ENCODE measurements at places on chromosomes 1 and 21.

GRCh38 chr1:101605878-101606277 is 369.1 kb downstream of the S1PR1 start:
- no peak for DNase-seq

GRCh38 chr1:165052936-165053335 is 303.6 kb downstream of the LMX1A start:
- DNase-seq: no peak

GRCh38 chr1:223219846-223220610 is 77.0 kb upstream of the TLR5 start:
- no peak for DNase-seq

- no peak for DNase-seq
Observed at GRCh38 chr1:9866836-9867235, 43.1 kb upstream of the CLSTN1 start.

- no peak for DNase-seq
Observed at GRCh38 chr1:224493269-224493668, 58.7 kb upstream of the WDR26 start.

DNA sequence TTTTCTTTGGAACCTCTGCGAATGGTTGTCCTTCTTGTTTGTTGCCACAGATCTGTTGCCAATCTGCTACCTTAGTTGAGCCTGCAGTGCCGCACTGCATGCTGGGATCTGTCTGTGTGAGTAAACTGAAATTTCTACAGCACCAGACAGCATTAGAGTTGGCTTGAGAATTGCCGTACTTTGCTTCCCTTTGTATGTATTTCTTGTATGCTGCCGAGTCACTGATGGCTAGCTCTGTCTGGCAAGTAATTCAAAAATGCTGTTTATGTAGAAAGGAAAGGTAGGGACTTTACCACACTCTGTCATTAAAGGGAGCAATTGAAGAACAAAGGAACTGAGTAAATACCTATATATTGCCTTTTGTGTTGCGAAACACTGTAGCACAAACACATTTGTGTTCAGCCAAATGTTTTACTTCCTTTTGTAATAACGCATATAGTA is 857.4 kb downstream of the USP25 start:
- peak; percentile 66 for DNase-seq

DNA sequence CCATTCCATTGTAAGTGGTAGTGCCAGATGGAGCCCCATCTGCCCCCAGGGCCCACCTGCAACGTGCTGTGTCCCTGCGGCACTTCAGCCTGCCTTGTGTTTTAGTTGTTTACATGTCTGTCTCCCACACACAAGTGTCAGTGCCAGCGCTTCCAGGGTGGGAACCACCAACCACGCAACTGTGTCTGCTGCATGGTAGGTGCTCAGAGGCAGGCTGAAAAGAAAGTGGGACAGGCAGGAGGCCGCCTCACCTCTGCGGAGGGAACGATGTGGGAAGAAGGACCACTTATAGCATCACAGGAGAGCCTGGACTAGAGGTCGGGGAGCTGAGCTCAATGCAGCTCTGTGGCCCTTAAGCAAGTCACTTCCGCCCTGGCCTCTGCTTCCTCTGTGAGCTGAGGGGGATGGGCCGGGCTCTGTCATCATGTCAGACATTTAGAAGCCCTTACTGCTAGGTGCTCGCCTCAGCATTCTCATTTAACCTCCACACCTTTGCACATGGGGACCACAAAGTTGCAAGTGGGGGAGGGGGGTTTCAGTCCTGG is 17.9 kb downstream of the SLC9A1 start:
- DNase-seq: peak; percentile 86

- DNase-seq: no peak
Observed at GRCh38 chr1:197916500-197916983, 630 bp upstream of the LHX9 start.

GRCh38 chr1:81317191-81317590 is 483.5 kb upstream of the ADGRL2 start:
- DNase-seq: no peak

GRCh38 chr1:200903793-200904192 is 9.1 kb downstream of the INAVA start:
- DNase-seq: no peak

DNA sequence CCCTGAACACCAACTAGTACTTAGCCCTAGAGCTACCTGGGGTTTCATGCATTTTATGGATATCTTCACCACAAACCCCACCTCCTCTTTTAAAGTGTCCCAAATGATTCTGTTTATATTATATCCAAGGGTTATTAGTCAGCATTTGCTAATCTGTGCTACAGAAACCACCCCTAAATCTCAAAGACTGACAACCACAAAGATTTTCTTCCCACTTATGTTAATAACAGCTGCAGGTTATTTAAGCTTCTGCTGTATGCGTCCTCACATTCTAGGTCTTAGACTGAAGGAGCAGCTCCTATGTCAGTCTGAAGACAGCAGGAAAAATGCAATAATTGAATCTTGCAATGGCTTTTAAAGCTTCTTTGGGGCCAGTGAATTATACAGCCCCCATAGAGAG is 11.2 kb upstream of the PHC2 start:
- no peak for DNase-seq

DNA sequence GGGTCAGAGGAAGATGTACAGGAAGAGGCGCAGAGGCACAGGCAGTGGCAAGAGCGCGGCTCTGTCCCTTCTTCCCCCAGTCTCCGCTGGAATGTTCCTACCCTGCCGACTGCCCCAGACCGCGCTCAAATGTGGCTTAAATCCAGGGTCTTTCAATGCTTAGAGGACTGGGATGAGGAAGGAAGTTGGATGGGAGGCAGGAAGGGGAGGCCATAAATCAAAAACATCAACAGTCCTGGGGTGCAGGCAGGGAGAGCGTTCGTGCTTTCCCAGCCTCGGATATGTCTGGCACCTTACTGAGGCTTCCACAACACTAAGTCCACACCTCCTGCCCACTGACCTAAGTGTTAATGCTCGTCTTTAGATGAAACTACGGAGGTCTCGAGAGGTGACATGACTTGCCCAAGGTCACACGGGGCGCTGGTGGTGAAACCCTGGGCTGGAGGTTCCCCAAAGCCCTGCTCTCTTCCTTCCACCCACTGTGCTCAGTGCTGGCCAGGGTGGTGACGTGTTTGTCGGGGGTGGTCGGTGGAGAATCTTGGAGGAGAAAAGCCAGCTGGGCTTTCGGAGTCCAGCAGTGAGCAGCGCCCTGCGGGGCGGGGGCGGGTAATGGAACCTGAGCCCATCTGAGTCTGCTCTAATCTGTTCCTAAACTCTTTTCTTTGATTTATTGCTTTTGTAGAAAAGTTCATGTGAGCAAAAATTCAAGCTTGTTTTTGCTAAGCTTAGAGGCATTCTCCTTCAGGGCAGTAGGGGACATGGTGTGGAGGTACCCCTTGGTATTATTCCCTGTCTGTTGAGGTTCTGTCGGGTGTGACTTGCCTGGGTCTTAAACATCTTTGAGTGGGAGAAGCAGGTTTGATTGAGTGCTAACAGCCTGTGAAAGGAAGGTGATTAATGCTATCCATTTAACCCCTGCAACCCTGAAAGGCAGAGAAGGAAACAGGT is 708 bp downstream of the CDA start:
- peak; percentile 80 for DNase-seq

DNA sequence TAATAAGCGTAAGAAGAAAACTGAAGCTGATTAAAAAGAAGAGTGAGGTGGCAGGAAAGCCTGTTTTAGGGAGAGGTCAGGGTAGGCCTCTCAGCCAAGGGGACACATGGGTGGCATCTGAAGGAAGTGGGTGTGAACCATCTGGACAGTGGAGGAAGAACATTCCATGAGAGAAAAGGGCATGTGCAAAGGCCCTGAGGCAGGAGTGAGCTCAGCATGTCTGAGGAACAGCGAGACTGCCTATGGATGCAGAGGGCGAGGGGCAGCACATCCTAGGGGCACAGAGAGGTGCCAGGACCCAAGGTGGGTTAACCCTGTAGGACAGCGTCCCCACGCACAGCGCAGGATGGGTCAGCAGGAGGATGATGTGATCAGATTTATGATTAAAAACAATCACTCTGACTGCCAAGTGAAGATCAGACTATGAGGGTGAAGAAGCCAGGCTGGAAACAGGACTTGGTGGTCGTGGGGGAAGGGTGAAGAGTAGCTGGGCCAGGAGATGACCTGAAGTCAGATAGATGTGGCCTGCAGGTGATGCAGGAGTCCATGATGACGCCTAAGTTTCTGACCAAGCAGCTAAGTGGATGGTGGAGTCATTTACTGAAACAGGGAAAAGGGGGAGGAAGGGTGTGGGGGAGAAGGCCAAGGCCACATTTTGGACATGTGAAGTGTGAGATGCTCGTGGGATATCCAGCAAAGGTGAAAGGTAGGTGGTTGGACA is 37.9 kb downstream of the PABPC4 start:
- DNase-seq: no peak

GRCh38 chr21:31599563-31599962 is 59.9 kb upstream of the SOD1 start:
- no peak for DNase-seq

DNA sequence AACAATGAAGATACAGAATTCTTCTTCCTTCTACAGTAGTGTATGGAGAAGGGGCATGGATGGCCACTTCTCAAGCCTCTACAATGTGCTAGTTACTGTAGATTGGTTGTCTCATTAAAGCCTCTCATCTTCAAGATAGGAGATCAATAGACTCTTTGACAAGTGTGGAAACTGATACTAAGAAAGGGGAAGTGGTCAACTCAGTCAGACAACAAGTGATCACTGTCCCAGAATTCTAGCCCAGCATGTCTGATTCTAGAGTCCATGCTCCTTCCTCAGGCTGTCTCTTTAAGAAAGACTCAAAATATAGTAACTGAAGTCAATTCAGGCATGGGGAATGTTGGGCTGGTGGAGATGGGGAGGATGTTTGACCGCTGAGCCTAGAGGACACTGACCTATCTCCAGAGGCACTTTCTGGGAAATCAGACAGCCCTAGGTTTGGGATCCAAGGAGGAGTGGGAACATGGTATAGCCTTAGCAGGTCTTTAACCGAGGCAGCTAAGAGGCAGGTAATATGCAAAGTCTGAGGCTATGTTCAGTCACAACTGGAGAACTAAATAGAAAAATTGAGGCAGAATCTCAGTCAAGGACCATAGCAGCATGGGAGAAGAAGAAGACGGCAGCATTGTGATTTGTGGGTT is 39.3 kb upstream of the EYA3 start:
- no peak for DNase-seq

DNA sequence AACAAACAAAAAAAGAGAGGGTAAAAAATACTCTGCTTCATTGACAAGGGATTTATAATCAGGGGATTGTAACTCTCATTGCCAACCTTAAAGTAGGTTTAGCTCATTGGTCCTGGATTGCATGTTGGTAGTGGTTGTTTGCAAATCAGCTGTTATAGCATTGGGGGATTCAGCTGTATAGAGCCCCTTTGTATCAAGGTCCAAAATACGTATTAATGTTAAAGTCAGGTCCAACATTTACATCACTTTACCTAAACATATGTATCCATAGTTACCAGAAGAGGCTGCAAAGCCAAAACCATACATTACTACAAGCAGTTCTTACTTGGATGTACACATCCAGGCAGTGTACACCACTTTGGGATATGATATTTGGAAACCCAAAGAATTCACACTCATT is 29.4 kb downstream of the RPS27 start:
- no peak for DNase-seq

DNA sequence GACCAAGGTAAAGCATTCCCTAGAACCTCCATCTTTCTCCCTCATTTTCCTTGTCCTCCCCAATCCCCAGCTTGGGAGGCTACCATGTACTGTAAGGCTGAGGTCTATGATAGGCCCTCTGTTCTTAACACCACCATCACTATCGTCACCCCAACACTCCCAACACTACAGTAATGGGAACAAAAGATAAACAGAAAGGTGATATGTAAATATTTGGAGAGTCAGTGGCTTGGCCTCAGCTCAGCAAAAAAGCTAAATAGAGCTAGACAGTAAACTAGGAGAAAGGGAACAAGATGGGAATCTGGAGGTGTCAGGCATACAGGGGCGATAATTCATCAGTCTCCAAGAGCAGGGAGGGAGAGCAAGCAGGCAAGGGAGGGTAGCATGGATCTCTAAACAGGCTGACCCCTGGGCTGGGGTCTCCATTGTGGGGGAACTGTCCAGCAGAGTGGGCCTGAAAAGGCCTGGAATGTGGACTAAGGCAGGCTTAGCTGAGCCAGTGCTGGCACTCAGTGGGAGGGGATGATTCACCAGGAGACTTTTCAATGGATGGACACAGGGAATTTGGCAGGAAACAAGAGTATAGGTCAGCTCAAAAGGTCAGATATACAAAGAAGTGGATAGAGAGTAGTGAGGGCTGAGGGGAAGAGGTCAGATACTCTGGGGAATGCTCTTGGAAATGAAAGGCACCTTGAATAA is 6.7 kb downstream of the WNT2B start:
- no peak for DNase-seq

DNA sequence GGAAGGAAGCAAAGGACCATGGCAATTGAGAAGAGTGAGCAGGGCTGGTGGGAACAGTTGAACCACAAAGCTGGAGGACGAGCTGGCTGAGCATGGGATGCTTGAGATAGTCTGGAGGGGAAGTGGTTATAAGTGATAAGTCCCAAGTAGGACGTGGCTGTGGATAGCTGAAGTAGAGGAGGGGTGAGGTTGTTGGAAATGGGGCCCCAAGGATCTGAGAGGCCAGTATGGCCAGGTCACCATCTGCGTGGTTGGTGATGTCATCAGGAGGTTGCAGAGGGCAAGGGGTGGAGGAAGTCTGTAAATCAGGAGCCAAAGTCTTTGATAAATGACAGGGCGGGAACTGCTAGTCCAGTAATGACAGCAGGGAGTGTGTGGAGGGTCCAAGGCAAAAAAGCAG is 11.0 kb upstream of the REN start:
- DNase-seq: no peak

- no peak for DNase-seq
Observed at GRCh38 chr1:109995536-109995935, 11.0 kb downstream of the AHCYL1 start.

DNA sequence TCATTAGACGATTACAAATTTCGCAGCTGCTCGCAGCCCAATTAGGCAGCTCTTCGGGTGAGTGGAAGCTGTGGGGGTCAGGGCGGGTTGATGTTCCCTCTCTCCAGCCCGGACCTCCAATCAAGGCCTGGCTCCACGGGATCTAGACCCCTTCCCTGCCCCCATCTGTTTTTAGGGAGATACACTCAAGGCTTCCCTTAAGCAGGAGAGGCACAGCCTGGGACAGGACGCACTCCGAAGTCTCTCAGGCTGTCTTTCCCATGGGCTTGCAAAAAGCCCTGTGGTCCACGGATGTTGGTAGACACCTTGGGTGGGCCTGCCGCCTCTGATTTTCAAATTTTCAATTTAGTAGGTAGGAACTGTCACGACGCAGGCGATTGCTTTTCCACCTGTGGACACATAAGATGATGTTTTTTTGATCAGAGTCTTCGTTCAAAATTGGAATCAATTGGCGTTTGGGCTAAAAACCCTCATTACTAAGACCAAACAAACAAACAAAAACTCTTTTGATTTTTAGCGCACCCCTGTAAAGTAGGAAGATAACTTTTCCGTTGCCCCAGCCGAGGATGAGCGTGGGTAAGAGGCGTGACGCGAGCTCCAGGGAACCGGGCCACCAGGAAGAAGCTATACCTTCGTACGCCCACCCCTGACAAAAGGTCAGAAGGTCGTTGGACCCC is 2.5 kb upstream of the LHX8 start:
- no peak for DNase-seq

DNA sequence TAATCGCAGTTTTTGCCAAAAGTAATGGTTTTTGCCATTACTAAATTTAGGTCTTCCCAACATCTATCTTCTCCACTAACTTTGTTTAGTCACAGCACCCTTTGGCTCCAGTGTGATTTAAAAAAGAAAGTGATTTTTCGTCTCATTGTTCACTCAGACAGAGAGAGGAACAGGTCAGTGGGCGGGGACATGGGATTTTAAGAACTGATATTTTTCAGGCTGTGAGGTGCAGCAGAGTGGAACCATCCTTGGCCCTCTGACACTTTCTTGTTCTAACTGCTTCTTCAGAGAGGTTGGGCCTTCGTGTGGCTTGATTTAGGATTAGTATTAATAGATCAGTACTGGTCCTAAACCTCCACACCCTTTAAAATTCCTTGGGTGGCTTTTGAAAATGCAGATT is 38.8 kb downstream of the CASQ2 start:
- DNase-seq: no peak

Measured in upper lobe of right lung (tissue), 1 donor.